Left ventricle myocardium superior (tissue), 1 donor: ENCODE measurements at places on chromosomes 3 and 15. TPM values are rescaled to one million over a fixed set of nuclear protein-coding genes. Genes with fewer than 3 reads are reported as not detected.

GRCh38 chr3:49358884-49359225 lies 702 bp upstream of the GPX1 start:
- DNase-seq: no peak

- DNase-seq: peak; percentile 23
Observed at GRCh38 chr3:99250821-99251355, 349.4 kb upstream of the DCBLD2 start.

DNA sequence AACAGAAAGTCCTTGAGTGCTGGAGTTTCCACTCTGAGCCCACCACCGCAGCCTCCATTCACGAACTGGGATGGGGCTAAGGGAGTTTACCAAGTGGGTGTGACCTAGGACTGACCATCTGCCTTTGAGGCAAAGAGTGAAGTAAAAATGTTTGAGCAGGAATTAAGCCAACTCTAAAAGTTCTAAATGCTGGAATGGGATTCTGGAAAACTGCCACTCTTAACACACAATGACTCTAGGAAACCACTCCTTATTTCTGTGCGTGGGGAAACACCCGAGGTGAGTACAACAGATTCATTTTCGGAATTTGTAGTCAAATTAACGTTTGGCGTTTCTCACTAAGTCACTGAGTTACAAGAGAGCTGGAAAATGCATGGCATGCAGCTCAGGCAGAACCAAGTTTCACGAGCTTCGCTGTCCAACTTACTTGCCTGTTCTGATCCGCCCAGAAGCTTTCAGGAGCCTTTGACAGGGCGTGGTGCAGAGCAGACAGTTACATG lies 31.6 kb downstream of the ISL2 start:
- no peak for DNase-seq

Gene MAP1A
- total RNA-seq: 13.0 TPM
